Subcutaneous preadipocyte (primary cell): ENCODE measurements at places on chromosomes 4 and X. TPM values are rescaled to one million over a fixed set of nuclear protein-coding genes. Genes with fewer than 3 reads are reported as not detected.

The UCP1 gene
- total RNA-seq = not detected in 2 replicates

The ITIH6 gene
- not detected in 2 replicates for total RNA-seq

The NIPAL1 gene
- under 0.01 and 0.20 TPM in 2 replicates for total RNA-seq

The DGAT2L6 gene
- not detected in 2 replicates for total RNA-seq

The MAGEC2 gene
- not detected in 2 replicates for total RNA-seq

The SUPT20HL1 gene
- total RNA-seq = not detected in 2 replicates

The ARMCX4 gene
- 3.1 and 3.3 TPM in 2 replicates for total RNA-seq

The ERAS gene
- 0.37 TPM in 1 of 2 replicates, not detected in the other for total RNA-seq
